ENCODE measurements at places on chromosomes 3 and 15.

DNA sequence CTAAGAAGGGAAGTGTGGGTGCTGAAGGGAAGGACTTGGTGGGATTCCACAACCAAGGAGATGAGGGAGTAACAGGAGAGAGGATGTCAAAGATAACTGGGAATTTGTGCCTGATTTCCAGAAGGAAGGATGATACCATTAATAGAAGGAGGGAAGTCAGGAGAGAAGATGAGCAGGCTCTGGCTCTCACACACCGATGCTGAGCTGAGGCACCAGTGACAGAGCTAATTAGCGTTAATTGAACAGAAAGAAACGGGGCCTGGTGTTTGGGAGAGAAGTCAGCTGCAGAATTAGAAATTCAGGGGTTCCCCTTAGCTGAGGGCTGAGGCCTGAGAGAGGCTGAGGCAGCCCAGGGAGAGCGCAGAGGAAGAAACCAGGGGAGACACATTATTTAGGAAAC lies 11.9 kb upstream of the PDIA5 start:
- DNase-seq: no peak

- no peak for DNase-seq
Observed at GRCh38 chr15:43795997-43796396, 3.9 kb downstream of the SERF2 start.

DNA sequence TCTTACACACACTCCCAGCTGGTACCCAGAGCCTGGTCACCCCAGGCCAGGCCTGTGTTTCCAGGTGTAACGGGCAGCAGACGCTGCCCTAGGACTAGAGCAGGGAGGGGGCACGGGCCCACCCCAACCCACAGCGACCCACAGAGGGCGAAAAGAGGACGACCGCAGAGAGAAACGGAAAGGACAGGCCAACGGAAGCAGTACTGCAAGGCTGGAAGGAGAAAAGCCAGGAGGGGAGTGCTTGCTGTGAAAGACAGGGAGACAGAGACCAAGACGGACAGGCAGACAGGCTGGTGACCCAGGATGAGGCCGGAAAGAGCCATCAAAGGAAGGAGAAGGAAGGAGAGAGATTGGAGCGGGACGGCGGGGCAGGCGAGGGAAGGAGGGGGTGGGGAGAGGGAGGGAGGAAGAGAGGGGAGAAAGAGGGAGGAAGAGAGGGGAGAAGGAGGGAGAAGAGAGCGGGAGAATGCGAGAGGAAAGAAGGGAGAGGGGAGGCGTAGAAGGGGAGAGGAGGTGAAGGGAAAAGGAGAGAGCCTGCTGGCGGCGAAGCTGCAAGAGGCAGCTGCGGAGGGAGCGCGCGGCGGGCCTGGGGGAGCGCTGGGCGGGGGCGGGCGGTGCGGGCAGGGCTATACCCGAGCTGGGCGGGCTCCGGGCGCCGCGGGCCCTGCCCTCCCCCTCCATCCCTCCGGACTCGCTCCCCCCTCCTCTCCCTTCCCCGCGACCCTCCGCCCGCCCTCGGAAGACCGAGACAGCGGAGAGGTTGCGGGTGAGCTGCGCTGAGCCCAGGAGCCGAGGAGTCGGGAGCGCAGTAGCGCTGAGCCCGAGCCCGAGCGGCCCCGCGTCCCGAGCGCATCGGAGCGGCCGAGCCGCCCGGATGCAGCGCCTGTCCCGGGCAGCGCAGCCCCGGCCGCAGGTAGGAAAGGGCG lies at the start of gene SLC6A1:
Gene SLC6A1 (plus strand): TSS at position 732 of the 926 bp plus-strand sequence. CDS start 24,464 bp downstream, outside the sequence.
- no peak for DNase-seq

DNA sequence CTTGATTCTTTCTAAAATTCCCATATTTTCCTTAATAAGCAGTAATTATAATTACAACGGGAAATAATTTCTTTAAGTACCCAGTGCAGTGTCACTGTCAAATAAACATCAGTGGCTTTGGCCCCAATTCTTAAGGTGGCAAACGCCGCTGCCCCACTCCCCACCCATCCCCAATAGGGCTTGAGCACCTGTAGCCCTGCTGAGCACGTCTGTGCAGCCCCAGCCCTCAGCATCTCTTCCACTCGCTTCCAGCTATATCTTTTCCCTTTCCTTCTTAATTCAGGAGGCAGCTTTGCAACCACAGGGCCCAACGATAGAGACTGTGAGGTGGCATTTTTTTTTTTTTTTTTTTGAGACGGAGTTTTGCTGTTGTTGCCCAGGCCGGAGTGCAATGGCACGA lies 9.0 kb downstream of the PPM1M start:
- DNase-seq: no peak

GRCh38 chr3:61789861-61790260 lies 228.5 kb downstream of the PTPRG start:
- no peak for DNase-seq

DNA sequence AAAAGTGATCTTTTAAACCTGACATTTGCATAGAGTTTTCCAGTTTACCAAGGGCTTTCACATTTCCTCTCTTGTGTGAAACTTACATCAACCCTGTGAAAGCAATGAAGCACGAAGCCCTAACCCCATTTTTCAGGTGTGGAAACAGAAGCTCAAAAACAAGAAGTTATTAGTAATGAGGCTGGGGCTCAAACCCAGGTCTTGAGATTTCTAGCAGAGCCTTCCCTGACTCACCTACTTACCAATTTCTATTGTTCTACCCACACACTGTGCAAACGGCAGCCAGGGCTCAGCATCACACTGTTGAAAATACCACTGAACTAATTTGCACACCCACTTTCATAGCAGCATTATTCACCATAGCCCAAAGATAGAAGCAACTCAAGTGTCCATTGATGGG lies 117.8 kb upstream of the IGF1R start:
- DNase-seq: no peak

GRCh38 chr3:27824312-27825200 lies 102.4 kb upstream of the EOMES start:
- DNase-seq: no peak

DNA sequence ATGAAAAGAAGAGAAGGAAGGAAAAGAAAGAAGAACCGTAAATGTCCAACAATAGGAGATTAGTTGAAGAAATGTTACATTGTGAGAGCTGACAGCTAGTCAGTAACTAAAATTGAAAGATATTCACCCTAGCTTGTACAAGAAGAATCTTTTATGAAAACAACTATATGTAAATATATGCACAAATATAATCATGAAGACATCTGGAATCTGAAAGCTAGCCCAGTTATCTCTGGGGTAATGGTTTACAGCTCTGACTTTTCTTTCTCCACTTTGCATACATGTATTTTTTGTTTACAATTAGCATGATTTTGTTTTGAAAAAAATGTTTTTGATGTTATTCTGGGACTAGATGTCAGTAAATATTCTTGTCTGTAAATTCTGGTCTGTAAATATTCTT lies 37.1 kb upstream of the ADAMTSL3 start:
- no peak for DNase-seq

DNA sequence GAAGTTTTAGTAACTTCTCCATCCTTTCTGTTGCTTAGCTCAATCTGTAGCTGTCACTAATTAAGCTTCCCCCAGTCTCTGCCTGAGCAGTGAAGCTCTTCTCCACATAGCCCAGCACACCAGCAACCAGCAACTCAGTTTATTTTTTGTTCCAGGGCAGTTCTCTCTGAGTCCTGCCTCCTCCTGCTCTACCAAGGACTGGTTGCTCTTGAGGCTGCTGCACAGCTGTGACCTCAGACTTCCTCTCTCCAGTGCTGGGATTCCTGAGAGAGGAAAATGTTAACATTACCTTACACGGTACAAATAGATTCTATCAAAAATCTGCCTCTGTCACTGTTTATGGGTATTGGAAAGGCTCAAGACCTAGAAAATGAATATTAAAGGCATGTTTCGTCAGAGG lies 294.7 kb downstream of the OXSM start:
- no peak for DNase-seq

- DNase-seq: no peak
Observed at GRCh38 chr15:65083262-65083701, 6.7 kb downstream of the KBTBD13 start.

- DNase-seq: no peak
Observed at GRCh38 chr3:180018543-180018942, 18.2 kb downstream of the PEX5L start.

DNA sequence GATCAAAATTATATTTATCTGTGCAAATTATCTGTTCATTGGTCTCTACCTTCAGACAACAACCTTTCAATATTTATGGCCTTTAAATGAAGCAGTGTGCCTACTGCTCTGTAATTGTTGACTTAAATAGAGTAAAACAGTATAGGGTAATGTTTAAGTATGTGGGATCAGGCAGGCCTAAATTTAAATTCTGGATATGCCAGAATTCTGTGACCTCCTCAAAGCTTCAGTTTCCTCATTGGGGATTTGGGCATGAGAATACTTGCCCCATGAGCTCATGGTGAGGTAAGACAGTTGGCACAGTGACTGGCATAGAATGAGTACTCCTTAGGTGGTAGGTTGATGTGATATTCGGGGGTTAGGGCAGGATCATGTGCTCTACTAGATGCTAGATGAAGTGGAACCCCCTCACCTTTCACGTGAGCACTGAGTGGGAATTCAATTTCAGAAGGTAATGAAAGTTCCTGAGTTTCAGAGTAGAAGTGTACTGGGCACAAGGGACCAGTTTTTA lies 14.9 kb downstream of the ARL8B start:
- no peak for DNase-seq

DNA sequence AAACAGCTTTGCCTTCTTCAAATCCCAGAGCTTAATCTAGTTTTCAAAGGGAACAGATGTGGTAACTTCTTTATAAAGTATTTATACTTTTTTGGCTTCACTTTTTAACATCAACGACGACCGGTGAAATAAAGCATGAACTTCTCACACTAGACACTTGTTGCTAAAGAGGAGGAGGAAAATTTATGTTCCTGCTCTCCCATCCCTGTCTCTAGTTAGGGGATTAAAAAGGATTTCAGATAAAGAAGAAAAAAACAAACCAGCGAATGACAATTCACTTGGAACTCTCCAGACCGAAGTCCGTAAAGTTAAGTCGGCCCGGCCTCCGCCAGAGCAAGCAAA lies 672 bp downstream of the NEDD4 start:
- DNase-seq: no peak

GRCh38 chr3:152695840-152696239 lies 139.1 kb upstream of the P2RY1 start:
- no peak for DNase-seq

DNA sequence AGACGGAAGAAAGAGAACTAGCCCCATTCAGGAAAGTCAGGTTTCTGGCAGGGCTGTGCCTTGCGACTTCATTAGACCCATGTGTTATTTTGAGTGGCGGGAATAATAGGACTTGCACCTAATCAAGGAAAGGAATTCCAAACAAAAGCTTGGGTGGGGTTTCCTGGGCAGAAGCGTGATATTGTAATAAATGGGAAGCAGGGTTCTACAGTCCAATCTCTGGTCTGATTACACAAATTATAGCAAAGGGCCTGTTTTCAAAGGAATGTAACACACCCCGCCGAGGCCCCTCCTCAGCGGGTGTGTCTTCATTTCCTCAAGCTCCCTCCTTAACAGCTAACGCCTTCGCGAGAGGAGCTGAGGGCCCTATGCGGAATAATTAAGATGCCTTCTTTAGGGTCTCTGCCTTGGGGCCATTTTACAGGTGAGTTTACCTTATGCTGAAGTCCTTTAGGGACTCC lies 396.0 kb upstream of the C2CD4B start:
- DNase-seq: no peak

- no peak for DNase-seq
Observed at GRCh38 chr3:23198801-23199200, 4.3 kb upstream of the UBE2E2 start.

DNA sequence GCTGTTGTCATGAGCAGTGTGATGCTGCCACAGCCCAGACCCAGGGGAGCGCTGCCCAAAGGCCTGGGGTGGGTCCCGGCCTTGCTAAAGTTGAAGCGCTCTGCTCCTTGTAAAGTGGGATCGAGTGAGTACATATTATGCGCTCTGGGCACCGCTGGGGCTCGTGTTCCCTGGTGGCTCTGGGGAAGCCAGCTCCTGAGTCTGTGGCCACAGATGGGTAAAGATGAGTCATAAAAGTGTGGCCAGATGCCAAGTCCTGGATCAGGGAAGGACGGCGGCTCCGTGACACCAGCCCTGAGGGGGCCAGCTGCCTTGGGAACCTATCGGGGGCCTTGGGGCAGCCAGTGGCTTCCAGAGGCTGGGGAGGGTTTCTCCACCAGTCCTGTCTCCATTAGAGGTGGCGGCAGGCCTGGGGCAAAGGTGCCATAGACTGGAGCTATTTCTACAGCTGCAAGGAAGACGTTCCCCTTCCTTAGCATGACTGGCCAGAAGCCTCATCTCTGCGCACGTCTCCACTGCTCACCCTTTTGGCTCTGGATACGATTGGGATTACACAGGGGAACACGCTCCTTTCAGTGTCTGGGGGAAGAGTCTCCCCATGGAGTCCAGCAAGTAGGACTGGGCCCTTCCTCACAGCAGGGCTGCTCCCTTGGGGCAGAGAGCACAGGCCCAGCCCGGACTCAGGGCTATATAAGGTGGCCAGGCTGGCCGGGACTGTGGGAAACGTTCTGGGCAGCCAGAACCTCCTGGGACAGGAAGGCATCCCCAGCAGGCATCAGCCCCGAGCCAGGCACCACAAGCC lies 1.2 kb upstream of the ITIH4 start:
- no peak for DNase-seq

DNA sequence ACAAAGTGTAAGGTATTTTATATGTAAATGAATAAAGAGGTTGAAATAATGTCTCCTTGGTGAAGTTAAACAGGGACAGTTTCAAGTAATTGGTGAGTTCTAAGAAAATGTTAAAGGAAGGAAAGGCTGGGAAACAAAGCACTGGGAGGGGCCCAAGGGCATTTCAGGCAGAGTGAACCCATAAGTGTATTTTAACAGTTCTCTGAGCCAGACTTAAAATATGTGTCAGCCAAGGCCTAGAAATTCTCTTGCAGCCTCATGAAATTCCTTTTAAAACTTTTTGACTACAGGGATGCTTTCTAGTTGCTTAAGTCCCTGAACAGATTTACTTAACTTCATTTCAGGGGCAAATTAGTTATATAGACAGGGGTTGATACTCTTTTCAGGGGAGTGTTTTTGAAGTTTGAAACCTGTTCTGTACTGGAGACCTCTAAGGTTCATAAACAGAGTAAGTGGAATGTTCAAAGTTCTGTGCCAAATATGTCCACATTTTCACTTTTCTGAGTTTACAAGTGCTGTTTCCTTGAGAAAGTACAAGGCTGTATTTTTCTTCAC lies 77.6 kb downstream of the GALK2 start:
- no peak for DNase-seq

- no peak for DNase-seq
Observed at GRCh38 chr3:129461461-129462146, 21.6 kb downstream of the IFT122 start.

- DNase-seq: no peak
Observed at GRCh38 chr3:150036780-150037179, 66.1 kb upstream of the PFN2 start.

DNA sequence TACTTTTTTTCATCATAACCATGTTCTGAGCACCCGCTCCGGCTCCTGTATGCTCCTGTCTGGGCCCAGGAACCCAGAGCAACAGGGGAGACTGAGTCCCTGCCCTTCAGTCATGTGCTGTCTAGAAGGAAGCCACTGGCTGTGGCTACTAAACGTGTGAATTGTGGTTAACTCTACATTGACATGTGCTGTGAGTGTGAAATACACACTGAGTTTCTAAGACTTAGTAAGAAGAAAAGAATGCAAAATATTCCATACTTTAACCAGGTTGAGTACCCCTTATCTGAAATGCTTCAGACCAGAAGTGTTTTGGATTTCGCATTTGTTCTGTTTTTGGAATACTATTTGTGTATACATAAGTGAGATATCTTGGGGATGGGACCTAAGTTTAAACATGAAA lies 42.8 kb upstream of the CGNL1 start:
- no peak for DNase-seq
